ENCODE measurements at places on chromosomes 1 and 21.

DNA sequence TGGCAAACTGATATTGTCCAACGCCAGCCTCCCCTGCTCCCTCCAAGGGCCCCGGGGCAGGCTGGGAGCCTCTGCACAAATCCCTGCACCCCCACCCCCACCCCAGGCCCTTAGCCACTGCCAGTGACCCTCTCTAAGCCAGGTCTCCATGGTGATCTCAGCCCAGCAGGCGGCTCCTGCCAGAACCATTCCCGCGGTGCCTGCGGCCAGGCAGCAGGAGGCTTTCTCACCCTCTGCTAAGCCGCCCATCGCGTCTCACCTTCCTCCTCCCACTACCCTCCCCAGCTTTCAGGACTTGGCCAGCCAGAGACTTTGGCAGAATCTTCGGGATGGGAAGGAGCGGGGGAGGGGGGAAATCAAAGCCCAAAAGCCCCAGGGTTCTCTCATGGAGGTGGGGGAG, 46.8 kb upstream of the WASF2 start:
- no peak for DNase-seq

- DNase-seq = no peak
Observed at GRCh38 chr1:921011-921837, 2.5 kb upstream of the SAMD11 start.

- DNase-seq = no peak
Observed at GRCh38 chr21:43611598-43612369, 47.5 kb downstream of the HSF2BP start.

GRCh38 chr1:2128189-2128901, 66.2 kb downstream of the FAAP20 start:
- DNase-seq = no peak

- DNase-seq = no peak
Observed at GRCh38 chr1:51345300-51345687, 14.9 kb upstream of the TTC39A start.

DNA sequence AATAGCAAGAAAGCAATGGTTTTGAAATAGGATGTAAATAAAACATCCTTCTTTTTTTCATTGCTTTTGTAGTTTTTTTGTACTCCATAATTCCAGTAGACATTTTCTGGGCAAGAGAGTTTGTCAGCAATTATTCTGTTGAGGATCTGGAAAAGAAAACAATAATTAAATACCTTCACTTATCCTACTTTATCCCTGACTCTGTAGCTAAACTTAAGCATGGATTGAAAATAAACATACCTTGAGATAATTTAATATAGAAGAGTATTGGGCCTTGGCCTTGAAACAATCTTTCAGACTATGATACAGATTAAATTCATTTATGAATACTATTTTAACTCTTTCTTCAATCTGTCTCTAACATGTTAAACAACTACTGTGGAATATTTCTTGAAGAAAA, 321.2 kb downstream of the CHRM3 start:
- no peak for DNase-seq

All from stimulated activated CD4-positive, alpha-beta T cell treated with anti-CD3 and anti-CD28 coated beads, Interleukin-4, amount 100 ng/mL, for 4 hours (primary cell).